ENCODE measurements at places on chromosomes 6 and 20. TPM values are rescaled to one million over a fixed set of nuclear protein-coding genes. Genes with fewer than 3 reads are reported as not detected.

IMPG1 gene
- not detected for total RNA-seq

GPR63 gene
- 0.16 TPM for total RNA-seq

RNF39 gene
- not detected for total RNA-seq

THBS2 gene
- 3.7 TPM for total RNA-seq

C20orf204 gene
- 0.40 TPM for total RNA-seq

SH3BGRL2 gene
- 15.0 TPM for total RNA-seq

MEP1A gene
- total RNA-seq = 0.18 TPM

GNAS gene
- 356 TPM for total RNA-seq

EEF1A2 gene
- 1.6 TPM for total RNA-seq

HECA gene
- total RNA-seq = 9.6 TPM

SOX18 gene
- total RNA-seq = 4.1 TPM

SLC26A8 gene
- 0.33 TPM for total RNA-seq

MAP1LC3A gene
- total RNA-seq = 14.4 TPM

GINS1 gene
- 0.40 TPM for total RNA-seq
